ENCODE measurements at places on chromosomes 6 and 20.

DNA sequence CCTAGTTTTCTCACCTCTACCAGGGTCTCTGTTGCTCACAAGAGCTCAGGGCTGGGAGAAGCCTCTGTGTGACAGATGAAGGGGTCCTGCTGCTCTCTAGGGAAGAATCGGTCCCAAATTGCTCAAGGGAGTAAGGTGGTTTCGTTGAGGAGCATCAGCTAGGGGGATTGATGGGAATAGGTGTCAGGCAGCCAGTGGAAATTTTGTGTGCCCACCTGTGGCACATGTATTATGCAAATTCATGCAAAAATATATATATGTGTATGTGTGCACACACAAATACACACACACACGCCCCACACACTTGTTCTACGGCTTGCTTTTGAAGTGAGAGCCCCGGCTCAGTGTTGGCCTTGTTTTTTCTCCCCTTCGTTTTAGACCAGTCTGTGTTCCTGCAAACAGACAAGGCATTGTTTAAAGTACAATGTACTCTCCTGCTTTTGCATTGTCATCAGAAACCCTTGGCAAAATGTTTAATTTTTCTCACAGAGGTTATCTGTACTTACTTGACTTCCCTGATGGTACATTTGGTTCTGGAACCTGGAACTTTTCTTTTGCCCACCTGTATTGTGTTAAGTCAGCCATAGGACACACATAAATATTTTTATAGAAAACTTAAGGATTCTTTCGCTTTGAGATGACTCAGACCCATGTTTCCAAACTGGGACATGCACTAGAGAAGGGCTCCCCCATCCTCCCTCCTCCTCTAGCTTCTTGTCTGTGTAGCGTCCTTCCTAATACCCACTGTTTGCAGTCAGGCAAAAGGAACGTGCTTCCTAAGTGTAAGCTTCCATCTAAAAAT lies 26.7 kb downstream of the FOXO3 start:
- no peak for DNase-seq

GRCh38 chr20:18388860-18389259 lies 78.0 kb downstream of the DZANK1 start:
- DNase-seq = no peak

- no peak for DNase-seq
Observed at GRCh38 chr6:137217801-137218472, 1.2 kb downstream of the IFNGR1 start.

GRCh38 chr6:169370054-169370453 lies 116.4 kb upstream of the THBS2 start:
- no peak for DNase-seq

GRCh38 chr20:7748624-7749023 lies 191.6 kb downstream of the HAO1 start:
- DNase-seq = no peak

DNA sequence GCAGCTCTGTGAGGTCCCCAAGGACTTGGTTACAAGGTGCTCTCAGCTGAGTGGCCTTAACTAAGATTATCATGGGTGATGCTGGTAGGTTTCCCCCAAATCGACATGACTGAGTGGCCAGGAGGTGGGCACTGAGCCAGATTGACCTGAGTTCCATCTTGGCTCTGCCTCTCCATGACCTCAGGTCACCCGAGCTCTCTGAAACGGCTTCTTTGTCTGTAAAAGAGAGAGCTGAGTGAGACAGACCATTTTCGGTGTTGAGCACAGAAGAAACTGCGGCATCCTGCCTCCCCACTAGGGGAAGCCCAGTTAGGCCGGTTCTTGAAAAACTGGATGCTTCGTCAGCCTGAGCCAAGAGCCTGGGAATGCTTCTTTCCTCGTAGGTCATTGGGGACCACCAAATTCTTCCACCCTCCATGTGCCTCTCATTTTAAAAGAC lies 14.1 kb upstream of the STX16 start:
- DNase-seq = no peak

- no peak for DNase-seq
Observed at GRCh38 chr6:73932866-73933265, 236.9 kb downstream of the CD109 start.

- no peak for DNase-seq
Observed at GRCh38 chr6:142804490-142804889, 140.5 kb downstream of the HIVEP2 start.

- no peak for DNase-seq
Observed at GRCh38 chr20:38170826-38171674, 6.0 kb upstream of the TGM2 start.

GRCh38 chr6:130982941-130983456 lies 80.0 kb downstream of the EPB41L2 start:
- DNase-seq = no peak

DNA sequence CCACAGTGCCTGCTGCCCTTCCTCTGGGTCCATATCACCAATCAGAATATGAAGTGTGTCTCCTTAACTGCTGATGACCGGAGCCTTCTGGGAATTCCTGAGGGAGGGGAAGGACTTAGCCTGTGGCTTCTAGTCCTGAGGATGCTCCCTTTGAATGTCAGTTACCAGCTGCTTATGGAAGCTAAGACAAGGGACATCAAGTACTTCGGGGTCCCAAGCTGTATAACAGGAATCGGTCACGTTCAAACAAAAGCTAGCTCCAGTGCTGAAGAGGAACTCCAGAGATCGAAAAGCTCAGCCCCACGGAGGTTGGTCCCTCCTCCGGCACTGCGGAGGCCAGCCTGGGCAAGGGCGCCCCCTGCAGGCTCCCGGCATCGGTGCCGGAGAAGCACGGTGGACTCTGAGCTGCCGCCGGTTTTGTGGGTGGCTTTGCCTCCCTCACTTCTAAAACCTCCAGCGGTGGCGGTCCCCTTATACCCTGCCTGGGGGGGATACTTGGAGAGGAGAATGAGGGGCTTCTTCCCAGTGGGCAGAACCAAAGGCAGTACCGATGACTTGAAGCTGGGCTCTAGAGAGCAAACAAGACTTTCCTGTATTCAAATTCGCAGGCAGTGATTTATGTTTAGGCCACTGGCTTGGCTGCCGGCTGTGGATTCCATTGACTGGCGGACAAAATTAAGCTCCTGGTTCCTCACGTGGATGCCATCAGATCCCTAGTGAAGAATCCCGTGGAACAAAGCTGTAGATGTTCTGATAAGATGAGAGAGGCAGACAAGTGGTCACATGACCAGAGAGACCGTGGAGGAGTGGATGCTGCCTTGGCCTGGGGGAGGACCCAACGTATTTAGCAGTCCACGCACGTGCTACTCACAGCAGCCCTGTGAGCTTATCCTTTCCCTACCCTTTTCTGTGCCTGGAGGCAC lies 16.2 kb upstream of the UBR2 start:
- DNase-seq = peak; percentile 72

GRCh38 chr6:166772518-166772917 lies 145.5 kb upstream of the RPS6KA2 start:
- DNase-seq = no peak

- DNase-seq = no peak
Observed at GRCh38 chr6:11392778-11393507, 144.6 kb upstream of the TMEM170B start.

DNA sequence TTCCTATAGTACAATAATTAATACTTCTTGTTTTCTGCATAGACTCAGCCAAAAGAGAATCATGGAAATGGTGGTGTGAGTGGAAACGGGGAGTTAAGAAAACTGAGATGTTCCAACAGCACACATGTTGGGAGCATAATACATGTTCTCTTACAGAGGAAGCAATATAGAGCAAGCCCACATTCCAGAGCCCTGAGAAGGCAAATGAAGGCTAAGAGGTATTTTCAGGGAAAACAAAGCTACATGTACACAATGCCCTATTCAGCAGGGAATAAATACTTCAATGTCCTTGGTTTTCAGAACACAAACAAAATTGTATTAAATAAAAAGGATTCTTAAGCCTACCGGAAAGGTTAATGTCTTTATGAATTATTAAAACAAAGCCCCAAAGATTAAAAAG lies 35.1 kb upstream of the SMIM8 start:
- no peak for DNase-seq

DNA sequence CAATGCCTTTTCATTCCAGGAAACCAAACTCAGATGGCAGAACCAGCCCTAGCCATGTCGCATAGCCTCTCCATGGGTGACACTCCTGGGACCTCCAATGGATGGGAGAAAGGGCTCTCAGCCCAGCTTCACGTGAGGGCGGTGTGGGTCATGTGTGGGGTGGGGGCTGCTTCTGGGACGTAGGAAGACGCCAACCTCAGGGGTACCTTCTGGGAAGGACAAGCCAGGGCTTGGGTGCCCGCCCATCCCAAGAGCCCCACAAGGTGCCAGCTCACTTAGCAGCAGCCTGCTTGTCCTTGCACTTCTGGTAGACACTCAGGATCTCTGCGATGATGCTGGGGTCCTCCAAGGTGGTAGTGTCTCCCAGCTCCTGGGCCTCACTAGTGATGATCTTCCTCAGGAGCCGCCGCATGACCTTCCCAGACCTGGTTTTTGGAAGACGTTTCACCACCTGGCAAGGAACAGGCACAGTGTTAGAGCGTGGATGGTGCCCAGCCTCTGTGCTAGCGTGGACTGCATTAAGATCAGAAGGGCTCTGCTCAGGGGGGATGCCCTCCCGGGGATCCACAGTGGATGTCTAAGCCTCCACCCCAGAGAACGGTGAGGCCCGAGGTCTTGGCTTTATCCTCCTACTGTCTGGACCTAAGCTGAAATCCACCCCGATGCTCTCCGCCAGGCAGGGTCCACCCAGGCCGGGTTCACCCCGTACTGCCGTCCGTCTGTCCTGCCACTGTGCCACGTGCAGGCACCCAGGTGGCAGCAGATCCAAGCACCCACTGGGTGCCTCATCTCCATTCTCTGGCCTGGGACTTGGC lies 15.1 kb upstream of the APMAP start:
- no peak for DNase-seq

GRCh38 chr6:17621003-17621402 lies 20.9 kb downstream of the FAM8A1 start:
- DNase-seq = no peak

- no peak for DNase-seq
Observed at GRCh38 chr20:50261471-50262212, 71.0 kb downstream of the CEBPB start.

- DNase-seq = no peak
Observed at GRCh38 chr6:39091220-39091619, 23.8 kb downstream of the SAYSD1 start.

DNA sequence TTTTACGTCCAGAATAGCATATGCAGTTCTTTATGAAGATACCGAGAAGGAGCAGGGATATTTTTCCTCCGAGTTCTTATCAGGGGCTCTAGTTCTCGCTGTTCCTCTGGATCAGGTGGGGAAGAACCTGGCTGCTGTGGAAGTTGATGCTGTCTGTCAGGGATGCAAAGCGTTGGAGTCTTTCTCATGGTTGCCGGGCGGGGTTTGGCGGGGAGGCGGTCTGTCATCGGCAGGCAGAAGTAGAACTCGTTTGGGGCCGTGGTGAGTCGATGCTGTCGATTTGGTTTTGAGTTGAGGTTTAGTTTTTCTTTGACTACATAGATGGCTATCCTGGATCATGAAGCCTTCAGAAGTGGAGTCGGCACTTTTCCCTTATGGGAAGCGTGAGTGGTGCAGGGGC lies 691.2 kb downstream of the QKI start:
- DNase-seq = no peak

GRCh38 chr6:82385961-82386360 lies 22.3 kb downstream of the TPBG start:
- DNase-seq = no peak

DNA sequence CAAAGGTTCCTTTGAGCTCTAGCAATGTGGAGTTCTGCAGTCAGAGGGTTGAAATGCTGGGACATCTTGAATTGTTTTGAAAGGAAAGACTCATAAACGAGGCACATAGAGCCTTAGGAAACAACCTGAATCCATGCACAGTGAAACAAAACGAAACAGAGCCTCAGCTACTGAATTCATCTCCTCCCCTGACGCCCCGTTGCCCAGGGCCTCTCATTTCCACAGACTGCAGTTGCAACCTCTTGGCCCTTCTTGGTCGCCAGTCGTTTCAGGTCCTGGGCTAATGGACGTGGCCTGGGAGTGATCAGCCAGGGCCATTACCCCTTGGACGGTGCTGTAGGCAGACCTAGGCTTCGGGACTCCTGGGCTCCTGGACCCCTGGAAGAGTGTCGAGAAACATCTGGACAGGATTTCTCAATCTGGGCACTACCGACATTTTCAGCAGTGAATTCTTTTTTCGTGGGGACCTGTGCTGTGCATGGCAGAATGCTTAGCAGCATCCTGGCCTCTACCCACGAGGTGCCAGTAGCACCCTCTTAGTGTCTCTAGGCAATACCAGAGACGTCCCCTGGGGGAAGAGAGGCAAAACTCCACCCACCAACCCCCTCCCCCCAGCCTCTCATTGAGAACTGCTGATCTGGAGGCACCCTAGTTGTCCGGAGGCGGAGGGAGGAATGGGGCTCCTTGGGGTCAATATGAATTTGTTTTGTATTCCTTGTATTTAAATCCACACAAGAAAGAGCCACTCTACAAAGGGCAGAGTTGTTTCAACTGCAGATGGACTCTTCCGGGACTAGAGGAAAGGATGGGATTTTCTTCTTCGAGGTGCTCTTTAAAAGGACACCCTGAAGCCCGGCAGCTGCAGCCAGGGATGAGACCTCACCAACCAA lies 50.2 kb downstream of the TMEM242 start:
- no peak for DNase-seq

DNA sequence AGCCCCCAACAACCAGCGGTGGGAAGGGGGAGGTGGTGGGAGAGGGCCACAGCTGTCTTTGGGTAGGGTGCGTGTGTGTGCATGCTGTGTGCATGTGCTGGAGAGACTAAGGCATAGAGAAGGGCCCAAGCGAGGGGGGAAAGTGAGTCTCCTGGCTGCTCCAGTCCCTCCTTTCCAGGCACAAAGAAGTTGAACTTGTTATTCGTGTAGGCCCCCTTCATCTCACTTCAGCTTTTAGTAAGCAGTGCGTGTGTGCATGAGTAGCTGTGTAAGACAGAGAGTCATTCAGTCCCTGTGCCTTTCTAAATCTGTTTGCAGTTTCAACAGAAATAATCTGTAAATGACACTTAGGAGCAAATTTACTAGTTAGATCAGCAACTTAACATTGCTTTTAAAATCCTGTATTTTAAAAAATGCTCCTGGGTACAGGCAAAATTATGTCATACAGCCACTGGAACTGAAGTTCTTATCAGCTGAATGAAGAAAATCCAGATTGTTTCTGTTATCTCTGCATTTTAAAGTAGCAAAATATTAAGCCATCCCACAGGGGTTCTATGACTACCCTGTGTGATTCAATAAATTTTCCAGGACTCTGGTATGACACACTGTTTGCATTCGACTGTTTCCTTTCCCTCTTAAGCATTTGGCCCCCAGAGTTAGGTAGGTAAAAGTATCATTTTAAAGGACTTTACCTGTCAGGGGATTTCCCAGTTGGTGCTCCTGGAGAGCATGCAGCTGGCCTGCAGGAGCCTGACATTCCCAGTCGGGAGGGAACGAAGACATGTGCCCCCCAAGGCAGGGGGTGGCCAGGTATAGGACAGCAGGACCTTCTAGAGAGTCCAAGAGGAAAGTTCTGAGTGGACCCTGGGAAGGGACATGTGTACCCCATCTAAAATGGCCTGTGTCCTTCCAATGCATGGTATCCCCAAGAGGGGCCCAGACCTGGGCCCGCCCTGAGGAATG lies 39.0 kb downstream of the MTRES1 start:
- no peak for DNase-seq
